CD8-positive, alpha-beta memory T cell (primary cell): ENCODE measurements at places on chromosomes 16 and 17. TPM values are rescaled to one million over a fixed set of nuclear protein-coding genes. Genes with fewer than 3 reads are reported as not detected.

DNA sequence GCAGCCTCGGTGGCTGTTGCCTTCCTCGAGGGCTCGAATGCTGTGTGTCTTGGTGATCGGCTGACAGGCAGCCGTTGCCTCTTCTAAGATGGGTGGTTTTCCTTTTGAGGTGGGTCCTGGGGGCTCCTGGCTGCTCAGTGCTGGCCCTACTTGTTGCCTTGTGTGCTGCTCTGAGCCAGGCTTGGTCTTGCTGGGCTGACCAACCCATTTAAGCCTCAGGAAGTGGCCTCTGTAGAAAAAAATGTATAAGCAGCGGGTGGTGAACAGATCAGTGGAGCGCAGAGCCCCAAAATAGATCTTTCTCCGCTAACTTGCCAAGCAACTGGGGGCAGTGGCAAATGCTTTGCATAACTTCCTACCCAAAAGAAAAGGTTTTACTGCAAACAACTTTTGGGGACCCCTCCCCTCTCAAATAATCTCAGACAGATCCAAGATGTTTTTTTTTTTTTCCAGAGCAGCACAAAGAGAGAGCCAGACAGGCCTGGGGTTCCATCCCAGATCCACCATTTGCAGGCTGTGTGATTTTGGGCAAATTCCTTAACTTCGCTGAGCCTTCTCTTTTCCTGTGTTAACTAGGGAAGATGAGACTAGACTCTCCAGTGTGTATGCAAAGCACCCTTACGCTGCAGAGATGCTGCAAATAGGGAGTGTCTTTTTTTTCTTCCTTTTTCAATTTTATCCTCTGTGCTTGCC, 42.5 kb downstream of the PLCG2 start:
- no peak for DNase-seq

- no peak for DNase-seq
Measured at GRCh38 chr17:61492759-61493526, 40.7 kb downstream of the TBX4 start.

KIF2B gene
- total RNA-seq, result not detected

GRCh38 chr17:47992216-47992615, 21.3 kb downstream of the CDK5RAP3 start:
- no peak for DNase-seq

NPW gene
- total RNA-seq, result 9.4 TPM

RAD51C gene
- 88.9 TPM for total RNA-seq

GRCh38 chr16:87198881-87199280, 118.3 kb downstream of the C16orf95 start:
- no peak for DNase-seq

GRCh38 chr17:63996430-63997182, 1.5 kb upstream of the PRR29 start:
- DNase-seq, result no peak

SLC35G6 gene
- total RNA-seq, result not detected

GRCh38 chr16:17002565-17002964, 468.2 kb downstream of the XYLT1 start:
- DNase-seq, result no peak

- no peak for DNase-seq
Measured at GRCh38 chr16:726188-726437, 130 bp downstream of the CCDC78 start.

DNA sequence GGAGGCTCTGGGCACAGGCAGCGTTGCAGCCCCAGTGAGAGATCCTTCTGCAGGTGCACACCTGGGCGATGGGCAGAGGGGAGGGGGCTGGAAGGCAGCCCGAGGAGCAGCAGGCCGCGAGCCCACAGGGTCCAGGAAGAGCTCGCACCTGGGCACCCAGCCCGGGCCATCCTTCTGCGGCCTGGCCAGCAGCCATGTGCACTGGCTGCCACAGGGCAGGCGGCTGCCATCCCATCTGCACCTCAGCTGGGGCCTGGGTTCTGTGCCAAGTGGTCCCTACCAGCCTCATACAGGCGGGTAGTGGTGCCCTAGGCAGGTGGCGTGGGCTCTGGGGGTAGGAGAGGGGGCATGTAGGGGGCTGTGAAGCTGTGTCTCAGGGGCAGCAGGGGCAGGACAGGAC, 197.2 kb downstream of the RBFOX3 start:
- DNase-seq, result no peak

TNP2 gene
- total RNA-seq, result not detected

CAVIN1 gene
- 0.22 TPM for total RNA-seq

ATP2A1 gene
- 2.1 TPM for total RNA-seq

- DNase-seq, result no peak
Measured at GRCh38 chr17:31052187-31052889, 42.4 kb upstream of the NF1 start.

GRCh38 chr17:80794281-80795089, 197.2 kb upstream of the CHMP6 start:
- no peak for DNase-seq

DNA sequence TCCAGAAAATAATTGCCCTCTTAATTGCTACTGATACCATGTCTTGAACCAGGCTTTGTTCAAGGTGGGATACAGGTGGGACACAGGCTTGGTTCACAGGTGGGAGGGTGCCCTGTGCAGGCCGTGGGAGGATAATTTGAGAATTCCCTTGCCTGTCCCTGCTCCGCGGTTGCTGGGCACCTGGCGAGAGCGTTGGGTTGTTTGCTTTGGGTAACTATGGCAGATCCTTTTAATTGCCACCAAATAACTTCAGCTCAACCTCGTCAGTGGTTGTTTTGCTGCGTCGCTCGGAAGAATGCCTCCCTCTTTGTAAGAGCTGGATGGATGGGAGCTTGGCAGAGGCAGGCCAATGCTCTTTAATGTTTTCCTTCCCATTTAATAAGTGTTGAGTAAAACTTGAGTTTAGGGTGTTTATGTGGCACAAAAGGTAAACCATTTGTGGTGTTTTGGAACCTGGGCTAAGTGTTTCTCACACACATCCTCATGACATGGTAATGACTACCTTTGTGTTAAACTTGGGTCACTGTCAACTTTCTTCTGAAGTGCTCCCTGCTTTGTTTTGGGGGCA, 202.5 kb downstream of the MSI2 start:
- DNase-seq, result no peak

ERAL1 gene
- 84.1 TPM for total RNA-seq

ZSCAN10 gene
- 0.15 TPM for total RNA-seq

NLGN2 gene
- total RNA-seq, result 6.6 TPM

DNA sequence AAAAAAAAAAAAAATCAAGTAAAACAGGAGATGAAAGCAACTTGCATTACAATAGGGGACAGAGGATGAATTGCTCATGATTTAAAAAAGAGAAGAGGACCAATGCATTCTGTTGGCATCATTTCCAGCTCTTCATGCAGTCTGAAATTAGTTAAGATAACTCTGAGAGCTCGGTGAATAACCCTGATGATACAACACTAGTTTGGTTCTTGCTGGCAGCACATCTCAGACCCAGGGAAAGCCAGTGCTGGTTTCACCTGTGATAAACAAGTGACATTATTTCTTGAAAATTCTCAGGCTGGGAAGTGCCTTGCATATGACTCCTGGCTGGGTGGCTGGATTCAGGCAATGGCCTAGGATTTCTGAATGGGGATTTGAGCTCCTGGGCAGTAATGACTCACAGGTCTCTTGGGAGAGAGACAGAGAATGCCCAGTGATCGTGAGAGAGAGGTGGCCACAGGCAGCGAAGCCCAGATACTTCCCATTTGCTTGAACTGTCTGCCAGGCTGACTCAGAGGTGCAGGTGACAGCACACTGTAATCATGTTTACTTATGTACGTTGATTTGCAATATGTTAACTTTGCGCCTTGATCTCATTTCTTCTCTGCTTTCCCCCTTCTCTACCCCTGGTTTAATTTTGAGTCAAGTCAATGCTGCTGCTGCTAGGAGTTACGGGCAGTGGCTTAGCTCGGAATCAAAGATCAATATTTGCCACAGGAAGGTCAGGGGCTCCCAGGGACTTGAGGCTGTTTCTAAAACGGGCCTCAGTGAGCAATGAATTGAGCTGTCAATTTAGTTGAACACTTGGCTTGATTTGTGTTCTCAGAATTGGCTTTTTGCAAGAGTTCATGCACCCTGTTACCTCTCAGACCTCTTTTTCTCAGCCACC, 27.1 kb downstream of the ARSG start:
- DNase-seq, result no peak

DNA sequence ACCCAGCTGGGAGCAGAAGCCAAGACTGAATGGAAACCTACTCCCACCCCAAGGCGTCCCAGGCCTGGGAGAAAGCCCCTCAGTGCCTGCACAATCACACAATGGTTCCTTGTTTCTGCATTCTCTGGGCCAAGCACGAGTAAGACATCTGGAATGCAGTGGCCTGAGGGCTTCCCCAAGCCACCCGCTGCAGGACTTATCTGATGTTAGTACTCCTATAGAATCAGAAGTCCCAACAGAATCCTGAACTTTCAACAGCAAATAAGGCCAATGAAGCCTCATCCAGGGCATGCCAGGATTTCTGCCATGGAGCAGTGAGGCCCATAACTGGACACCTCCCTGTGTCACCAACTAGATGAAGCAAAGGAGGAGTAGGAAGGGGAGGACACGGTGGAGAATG, 28.6 kb downstream of the MYO18A start:
- DNase-seq, result no peak

GRCh38 chr16:57745768-57746167, 10.2 kb downstream of the KATNB1 start:
- DNase-seq, result no peak

GRCh38 chr16:46748775-46749705, 896 bp upstream of the MYLK3 start:
- no peak for DNase-seq

CUEDC1 gene
- 0.73 TPM for total RNA-seq

KRTAP4-6 gene
- total RNA-seq, result not detected

DNA sequence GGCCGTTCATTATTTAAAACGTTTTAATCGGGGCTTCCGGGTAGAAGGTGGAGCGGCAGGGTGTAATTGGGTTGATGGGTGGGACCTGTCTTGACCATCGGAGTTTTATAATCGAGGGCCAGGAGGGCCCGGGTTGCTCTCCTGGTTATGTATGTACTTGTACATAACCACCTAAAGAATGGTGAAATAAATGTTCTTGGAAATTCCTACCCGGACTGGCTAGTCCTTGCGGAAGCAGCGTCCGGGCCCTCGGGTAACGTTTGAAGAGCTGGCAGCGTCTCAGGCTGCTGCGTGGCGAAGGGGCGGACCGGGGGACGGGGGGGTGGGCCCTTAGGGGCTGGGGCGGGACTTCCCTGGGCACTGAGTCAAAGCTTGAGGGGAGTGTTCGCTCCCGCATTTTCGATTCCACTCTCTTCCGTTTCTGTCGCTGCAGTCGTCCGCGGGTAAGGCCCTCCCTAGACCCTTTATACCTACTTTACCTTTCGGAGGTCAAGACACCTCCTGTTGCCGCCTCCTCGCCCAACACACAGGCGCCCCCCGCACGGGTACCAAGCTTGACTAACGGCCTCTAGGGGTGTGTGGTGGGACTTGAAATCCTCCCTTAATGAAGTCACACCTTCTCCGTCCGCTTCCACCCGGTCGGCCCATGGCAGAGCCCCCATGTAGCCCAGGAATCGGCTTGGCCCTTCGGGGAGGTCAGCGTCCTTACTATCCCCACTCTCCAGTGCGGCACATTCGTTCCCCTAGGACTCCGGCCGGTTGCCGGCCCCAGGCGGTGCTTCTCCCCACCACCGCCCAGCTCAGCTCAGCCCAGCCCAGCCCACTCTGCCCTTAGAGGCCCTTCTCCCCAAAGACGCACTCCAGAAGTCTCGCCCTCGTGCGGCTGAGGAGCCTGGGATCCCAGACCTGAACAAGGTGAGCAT, at the start of gene TMEM106A:
Gene TMEM106A, plus strand, starts transcription at position 396 of the 923 bp plus-strand sequence. CDS start 1,167 bp downstream, outside the sequence.
- DNase-seq, result peak; percentile 69

DRC7 gene
- total RNA-seq, result not detected

GRCh38 chr17:43998552-43998951, 5.9 kb upstream of the NAGS start:
- DNase-seq, result no peak

- no peak for DNase-seq
Measured at GRCh38 chr17:6061290-6061689, 8.9 kb upstream of the WSCD1 start.

DNA sequence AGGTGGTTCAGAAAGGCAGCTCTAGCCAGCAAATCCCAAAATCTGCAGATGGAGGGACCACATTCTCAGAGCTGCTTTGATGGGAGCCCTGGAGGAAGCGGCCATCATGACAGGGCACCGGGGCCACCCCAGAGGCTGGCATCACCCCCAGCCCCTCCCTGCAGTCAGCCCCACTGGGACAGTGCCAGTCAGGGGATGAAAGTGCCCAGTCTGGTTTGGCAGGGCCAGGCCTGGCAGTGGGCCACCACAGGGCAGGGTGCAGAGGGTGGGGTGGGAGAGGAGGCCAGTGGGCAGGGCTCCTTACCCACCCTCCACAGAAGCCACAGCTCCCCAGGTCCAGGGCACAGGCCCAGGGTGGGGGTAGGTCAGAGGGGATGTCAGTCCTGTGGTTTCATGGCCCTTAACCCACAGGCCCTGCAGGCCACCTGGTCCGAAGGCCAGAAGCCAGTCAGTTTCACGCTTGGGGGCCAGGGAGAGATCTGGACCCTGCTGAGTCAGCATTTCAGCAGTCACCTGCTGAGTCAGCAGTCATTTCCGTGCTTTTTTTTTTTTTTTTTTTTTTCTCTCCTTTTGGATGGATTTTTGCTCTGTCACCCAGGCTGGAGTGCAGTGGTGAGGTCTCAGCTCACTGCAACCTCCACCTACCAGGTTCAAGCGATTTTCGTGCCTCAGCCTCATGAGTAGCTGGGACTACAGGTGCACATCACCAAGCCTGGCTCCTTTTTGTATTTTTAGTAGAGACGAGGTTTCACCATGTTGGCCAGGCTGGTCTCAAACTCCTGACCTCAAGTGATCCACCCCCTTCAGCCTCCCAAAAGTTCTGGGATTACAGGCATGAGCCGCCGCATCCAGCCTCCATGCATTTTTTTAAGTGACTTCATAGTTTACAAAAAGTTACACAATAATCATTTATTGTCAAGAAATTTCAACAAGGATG, 10.4 kb downstream of the SLC25A10 start:
- DNase-seq, result no peak

- no peak for DNase-seq
Measured at GRCh38 chr16:88289968-88290401, 92.8 kb upstream of the ZNF469 start.

- peak; percentile 81 for DNase-seq
Measured at GRCh38 chr16:50681021-50681885, at the start of gene SNX20. Gene SNX20 (minus strand): TSS chr16:50681312. CDS start chr16:50677526, 3,786 bp downstream.
